ENCODE measurements at places on chromosomes 1 and 21.

GRCh38 chr1:180527101-180527669 is 24.8 kb upstream of the ACBD6 start:
- no peak for DNase-seq

DNA sequence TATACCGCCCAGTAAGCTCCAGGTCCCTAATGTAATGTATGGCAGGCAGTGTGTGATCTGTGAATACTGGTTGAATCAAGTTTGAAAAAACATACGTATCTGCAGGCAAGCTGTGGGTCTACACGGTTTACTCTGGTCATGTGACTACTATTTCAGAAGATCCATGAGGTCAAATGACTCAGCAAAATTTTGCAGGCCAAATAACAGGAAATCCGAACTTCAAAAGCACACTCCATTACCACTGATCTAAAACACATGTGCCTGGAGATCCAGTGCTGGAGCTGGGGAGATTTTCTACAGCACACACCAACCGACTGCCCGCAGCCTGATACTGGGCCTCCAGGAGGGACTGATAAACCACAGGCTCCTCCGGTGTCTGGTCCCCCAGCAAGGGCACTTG is 64.5 kb upstream of the SLC44A3 start:
- DNase-seq, result no peak

GRCh38 chr1:115183158-115183557 is 93.9 kb upstream of the TSPAN2 start:
- DNase-seq, result no peak

- DNase-seq, result no peak
Measured at GRCh38 chr1:160370561-160371345, 3.9 kb downstream of the NHLH1 start.

DNA sequence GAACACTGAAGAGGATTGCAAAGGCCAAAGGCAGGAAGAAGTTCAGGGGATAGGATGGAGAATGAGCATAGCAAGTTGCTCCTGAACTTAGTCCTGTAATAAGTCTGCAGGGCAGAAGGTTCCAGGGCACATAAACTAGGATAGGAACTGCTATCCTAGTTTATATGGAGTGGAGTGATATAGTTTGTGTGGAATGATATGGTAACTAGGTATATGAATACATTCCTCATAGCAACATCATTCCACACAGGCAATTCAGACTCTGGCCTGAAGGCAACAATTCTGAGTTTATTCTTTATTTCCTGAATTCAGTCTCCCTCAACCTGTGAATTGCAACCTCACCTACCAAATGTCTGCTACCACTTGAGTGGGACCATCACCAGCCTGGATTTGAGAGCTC is 154.9 kb upstream of the GREM2 start:
- DNase-seq, result no peak

- no peak for DNase-seq
Measured at GRCh38 chr21:16419188-16419921, 689.6 kb downstream of the USP25 start.

- no peak for DNase-seq
Measured at GRCh38 chr1:94701796-94702441, 118.2 kb upstream of the SLC44A3 start.

DNA sequence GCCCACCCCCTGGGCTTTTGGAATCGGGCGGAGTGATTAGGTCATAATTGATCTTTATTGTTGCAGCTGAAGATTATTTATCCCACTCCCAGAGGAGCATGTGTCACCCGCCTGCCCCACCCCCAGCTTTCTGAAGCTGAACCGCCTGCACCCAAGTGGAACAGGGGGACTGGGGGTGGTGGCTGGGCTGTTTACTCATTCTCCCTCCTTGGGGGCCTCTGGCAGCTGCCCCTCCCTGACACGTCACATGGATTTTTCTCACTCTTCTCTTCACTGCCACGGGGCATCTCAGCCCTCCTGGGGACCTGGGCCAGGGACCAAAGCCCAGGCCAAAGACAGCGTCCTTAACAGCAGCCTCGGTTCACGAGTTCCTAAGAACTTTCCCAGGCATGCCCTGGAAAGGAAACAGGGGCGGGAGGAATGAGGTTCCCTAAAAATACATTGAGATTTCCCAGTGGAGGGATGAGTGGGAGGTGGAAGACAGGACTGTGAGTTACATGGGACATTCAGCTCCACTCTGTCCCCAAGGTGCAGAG is 31.6 kb upstream of the SOX13 start:
- DNase-seq, result no peak

GRCh38 chr1:53498555-53499131 is 39.4 kb downstream of the DMRTB1 start:
- DNase-seq, result no peak

- DNase-seq, result no peak
Measured at GRCh38 chr1:69523032-69523431, 44.7 kb upstream of the LRRC7 start.

DNA sequence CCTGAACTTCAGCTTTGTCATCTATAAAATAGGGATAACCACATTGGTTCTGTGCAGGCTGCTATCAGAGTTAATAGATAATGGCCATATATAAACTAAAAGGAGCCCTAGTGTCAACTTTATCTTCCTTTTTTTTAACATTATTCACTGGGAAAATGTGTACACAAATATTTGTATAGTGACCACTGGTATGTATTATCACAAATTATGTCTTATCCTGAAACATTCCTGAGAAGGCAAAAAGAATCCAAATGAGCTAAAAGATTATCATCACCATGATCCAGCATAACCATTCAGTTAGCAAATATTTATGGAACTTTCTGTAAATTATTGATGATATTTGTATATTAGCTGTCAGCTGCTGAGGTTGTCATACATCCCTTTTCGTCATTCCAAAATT is 16.6 kb downstream of the ANGPTL3 start:
- no peak for DNase-seq

All from stimulated activated CD4-positive, alpha-beta T cell treated with anti-CD3 and anti-CD28 coated beads, Interleukin-1b, Interleukin-23, amount 100 ng/mL, for 24 hours (primary cell).